Stimulated activated CD8-positive, alpha-beta memory T cell treated with anti-CD3 and anti-CD28 coated beads, Interleukin-7, amount 100 ng/mL, for 1 hour (primary cell): ENCODE measurements at places on chromosomes 11 and 22.
A peak's percentile ranks its signal among the peaks of the same experiment; 100 is the strongest.

DNA sequence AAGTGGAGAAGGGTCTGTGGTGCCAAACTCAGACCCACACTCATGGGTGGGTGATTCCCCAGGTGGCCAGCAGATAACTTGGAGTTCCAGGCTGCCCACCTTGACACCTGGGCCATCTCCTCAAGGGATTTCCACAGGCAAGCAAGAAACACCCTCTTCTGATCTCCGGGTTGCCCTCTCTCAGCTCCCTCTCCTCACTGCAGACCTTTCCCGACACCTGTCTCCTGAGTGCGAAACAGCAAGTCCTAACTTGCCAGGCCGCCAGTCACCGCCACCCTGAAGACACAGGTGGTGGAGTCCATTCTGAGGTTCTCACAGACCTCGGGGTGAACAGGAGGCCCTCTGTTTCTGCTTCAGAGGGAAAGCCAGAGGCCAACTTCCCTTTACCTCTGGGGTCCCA is 16.6 kb downstream of the GALNT18 start:
- DNase-seq = no peak

GRCh38 chr22:23565305-23565914 is 14.7 kb downstream of the IGLL1 start:
- no peak for DNase-seq

DNA sequence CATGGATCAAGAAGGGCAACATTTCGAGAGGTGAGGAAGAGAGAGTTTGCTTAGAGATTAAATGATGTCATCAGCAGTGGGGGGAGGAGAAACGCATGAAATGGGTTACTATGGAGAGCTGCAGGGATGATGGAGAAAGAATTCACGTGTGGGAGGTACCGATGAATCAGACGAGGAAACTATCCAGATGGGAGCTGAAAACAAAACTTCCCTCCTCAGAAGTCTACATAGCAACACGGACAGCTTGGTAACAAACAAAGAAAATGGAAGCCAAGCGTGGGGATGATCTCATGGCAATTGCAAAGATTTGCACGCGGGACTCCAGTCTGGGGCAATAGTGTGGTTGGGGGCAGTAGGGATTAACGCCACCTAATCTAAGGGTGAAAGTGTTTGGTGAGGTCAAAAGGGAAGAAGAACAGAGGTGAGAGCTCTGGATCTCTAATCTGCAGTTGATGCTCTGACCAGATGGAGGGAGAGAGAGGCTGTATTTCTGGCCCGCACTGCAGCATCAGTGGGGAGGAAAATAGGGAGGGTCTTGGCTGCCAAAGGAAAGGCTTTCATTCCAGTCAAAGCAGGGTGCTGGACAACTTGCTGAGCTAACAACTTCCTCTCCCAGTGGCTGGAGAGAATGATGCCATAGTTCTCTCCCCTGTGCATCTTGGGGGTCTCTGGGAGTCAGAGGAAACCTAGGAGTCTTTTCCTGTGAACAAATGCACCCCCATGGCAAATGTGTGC is 43.4 kb upstream of the CSNK2A3 start:
- no peak for DNase-seq

DNA sequence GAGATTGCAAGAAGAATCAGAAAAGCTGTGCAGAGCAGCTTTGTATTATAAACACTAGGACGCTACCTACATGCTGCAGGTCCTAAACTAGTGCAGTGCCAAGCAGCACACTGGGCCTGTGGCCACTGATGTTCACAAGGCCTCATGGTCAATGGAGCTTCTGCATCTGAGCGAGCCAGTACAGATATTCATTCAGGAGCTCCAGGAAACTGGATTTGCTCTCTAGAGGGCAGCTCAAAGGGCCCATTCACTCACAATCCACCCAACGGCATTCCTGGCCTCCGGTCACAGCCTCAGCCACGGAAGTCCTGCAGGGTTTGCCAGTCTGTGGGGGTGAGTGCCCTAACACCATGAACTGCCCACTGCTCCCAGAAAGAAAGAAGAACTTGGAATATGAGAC is 5.8 kb upstream of the TBC1D10A start:
- DNase-seq = no peak

GRCh38 chr22:44438056-44438455 is 60.0 kb downstream of the RTL6 start:
- no peak for DNase-seq

DNA sequence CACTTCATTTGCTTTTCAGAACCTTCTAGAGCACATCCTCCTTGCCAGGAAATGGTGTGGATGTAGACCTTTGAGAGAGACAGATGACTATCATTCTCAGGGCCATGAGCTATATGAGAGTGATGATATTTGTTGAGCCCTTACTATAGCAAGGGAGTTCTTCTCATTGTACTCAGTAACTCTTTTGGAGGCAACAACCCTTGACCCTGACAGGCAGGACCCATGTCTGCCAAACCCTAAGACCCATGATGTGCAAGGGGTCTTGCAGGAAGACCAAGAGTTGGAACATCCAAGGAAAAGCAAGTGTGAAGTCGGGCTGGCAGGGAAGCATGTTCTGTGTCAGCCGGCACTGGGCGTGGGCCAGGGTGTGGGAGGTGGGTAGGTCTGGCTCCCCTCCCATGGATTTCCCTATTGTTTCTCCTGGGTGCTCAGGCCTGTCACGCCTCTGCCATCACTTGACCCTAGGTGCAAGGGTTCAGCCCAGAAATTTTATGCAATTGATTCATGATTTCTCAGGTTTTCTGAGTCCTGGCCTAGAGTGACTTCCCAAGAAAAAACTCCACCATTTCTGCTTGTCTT is 1.2 kb downstream of the FOLR3 start:
- no peak for DNase-seq

GRCh38 chr11:70156291-70157037 is 46.6 kb upstream of the FADD start:
- no peak for DNase-seq

DNA sequence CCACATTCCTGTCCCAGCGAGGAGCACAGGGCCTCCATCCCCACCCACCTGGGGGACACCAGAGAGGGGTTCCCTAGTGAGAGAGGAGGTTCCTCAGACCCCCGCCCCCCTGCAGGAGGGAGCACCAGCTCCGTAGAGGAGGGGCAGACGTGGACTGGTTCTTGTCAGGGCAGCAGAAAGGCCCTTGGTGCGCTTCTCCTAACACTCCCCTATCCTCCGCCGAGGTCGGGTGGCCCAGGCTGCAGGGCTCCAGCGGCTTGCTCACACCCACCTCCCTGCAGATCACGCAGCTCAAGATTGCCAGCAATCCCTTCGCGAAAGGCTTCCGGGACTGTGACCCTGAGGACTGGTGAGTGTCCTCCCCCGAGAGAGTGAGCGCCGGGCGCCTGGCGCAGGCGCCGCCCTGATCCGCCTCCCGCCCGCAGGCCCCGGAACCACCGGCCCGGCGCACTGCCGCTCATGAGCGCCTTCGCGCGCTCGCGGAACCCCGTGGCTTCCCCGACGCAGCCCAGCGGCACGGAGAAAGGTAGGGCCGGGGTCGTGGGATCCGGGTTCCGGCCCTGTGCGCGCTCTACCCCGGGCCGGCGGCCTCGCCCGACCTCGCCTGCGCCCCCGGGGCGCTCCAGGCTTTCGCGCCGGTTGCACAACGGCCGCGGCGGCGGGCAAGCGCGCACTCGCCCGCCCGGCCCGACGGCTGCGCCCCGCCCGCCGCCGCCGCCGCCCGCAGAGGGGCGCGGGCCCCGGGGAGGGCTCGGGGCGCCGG is 5.1 kb downstream of the TBX1 start:
- DNase-seq = no peak

- no peak for DNase-seq
These were observed 40.1 kb upstream of the CLMP start for GRCh38 chr11:123235117-123235655.

DNA sequence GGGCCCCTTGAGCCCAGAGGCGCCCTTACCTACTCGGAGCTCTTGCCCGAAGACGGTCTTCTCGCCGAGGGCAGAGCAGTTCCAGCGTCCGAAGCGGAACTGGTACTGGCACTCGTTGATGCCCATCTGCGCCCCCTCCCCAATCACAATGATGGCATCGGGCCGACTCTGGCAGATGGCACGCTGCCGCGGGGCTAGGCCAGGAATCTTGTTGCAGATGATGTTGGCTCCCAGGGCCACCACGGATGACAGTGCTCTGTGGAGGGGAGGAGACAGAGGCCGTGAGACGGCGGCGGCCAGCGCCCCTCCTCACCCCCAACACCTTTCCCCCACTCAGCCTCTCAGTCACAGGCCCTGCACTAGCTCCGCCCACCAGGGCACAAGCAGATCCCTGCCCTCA is 27.1 kb downstream of the WNT7B start:
- no peak for DNase-seq

DNA sequence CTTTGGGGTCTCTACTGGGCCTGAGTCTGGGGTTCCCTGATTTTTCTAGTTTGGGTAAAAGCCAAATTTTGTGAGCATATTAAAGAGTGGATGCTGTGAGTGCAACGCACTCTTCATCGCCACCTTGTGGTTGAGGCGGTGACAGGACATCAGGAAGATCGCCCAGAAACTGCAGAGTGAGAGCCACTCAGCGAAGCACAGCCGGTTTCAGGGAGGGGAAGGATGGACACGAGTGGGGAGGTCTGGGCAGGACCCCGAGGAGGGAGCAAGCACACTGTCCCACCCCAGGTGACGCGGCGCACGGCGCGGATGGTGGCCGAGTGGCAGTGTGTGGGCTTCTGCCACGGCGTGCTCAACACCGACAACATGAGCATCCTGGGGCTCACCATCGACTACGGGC is 9.1 kb downstream of the SELENOO start:
- no peak for DNase-seq

- no peak for DNase-seq
These were observed 24.6 kb upstream of the TMEM218 start for GRCh38 chr11:125136001-125136400.

GRCh38 chr11:78330361-78330760 is 87.3 kb downstream of the GAB2 start:
- no peak for DNase-seq

- no peak for DNase-seq
These were observed 102.1 kb downstream of the FCHSD2 start for GRCh38 chr11:73040046-73040445.

DNA sequence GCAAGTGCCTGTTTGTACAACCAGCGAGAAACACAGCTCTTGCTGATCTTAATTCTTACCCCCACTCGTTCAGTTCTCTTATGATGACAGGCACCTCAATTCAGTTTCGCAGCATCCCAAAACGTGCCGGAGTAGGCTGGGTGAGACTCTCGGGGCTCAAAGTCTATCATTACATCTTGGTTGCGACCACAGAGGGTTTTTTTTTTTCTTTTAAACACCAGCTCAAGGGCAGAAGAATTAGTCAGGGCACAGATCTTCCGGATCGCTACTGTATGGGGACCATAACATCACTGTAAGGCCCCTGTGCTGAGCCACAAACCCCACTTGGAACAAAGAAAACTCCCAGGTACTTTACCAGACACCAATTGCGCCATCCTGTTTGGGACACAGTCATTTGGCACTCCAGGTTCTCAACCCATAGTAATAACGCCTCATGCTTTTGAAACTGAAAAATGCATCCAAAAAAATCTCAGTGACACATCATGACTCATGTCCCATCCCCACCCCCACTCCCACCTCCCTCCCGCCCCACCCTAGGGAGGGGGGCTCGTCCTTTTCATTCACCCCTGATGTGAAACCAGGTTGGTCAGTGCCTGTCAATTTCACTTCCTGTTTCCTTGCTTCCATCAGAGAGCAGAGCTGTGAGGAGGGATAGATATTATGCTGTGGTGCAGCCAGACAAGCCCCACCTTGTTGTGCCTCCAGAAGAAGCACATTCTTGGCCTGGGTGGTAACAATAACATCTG is 41.0 kb upstream of the CD5 start:
- DNase-seq = peak; percentile 40

GRCh38 chr11:24496736-24497725 is at the start of gene LUZP2:
Gene LUZP2 (plus strand): TSS chr11:24497053.
- no peak for DNase-seq
